ENCODE measurements at places on chromosomes 5 and 9.

DNA sequence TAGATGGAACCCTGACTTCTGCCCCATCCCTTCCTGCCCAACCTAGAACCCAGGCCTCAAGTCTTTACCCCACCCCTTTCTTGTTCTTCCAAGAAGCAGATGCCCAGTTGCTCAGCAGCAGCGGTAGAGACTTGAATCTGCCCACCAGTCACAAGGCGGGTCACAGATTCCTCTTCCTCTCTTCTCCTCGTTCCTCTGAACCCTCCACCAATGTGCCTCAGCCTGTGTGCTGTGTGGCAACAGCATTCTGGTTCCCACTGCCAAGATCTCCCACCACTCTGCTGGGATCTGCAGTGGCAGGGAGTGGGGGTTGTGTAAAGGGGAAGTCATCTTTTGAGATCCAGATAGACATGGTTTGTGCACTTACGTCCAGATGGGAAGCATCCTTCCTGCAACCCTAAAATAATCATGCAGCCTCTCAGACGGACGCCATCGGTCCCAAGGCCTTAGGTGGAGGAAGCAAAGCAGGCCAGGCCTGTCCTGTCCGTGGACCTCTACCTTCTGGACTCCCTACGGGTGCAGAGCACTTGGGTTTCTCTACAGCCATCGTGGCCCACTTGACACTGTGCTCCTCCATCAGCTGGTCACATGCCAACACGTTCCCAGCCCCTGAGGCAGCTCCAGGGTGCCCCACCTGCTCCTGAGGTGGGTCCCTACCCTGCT, 7.7 kb upstream of the RPL26L1 start:
- no peak for DNase-seq

DNA sequence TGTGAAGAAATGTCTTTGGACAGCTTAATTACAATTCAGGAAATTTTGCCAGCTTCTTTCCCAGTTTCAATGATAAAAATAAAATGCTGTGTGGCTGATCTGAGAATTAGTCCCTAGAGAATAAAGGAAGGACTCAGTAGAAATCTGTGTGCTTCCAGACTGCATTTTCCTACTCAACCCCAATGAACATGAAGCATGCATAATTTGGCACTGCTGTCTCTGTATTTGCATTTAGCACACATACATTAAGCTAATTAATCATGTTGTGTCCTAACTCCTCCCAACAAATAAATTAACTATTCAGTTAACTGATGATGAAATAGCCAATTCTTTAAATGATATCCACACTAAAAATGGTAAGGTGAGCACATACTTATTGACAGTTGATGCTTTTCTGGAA, 380.0 kb upstream of the RORB start:
- no peak for DNase-seq

- no peak for DNase-seq
Observed at GRCh38 chr5:69230181-69230580, 4.5 kb upstream of the CDK7 start.

DNA sequence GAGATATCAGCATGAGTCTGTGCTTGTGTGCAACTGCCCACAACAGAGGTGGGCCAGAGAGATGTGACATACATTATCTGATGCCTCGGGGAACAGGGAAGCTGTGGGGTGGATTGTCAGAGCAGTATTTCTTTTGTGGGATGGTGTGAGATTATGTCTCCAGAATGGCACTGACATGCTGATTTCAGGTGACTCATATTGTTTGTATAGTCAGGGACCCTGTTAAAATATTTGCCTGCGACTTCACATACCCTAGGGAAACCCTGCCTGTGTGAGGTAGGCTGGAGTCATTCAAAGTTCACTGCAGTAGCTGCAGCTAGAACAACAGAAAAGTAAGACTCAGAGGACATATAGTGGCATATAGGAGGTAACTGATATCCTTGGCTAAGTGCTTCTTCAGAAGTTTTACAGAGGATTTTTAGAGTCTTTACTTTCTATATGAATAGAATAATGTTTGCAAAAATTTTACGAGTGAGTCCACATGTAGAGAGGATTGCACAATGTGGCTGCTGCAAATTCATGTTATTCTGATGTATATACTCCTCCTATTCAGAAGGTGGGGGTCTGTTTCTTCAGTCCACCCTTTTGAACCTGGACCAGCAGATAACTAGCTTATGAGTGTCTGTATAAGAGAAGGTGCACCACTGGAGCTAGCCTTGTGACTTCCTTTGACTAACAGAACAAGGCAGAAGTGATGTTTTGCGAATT, 89.3 kb downstream of the MACIR start:
- DNase-seq, result no peak

DNA sequence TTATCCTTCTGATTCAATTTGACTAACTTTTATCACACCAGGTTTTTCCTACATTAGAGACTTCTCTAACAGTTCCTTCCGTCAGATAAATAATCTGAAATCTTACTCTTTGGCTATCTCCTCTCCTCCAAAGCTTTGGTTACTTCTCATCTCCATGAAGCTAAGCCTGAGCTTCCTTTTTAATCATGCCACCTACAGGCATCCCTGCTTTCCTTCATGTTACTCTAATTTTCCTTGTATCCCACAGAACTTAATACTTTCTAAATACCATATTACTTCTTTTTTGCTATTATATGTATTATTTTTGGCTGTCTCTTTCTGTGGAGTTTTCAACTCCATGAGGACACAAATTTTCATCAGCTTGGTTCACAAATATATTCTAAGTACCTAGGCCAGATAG, 49.7 kb downstream of the C9 start:
- no peak for DNase-seq

DNA sequence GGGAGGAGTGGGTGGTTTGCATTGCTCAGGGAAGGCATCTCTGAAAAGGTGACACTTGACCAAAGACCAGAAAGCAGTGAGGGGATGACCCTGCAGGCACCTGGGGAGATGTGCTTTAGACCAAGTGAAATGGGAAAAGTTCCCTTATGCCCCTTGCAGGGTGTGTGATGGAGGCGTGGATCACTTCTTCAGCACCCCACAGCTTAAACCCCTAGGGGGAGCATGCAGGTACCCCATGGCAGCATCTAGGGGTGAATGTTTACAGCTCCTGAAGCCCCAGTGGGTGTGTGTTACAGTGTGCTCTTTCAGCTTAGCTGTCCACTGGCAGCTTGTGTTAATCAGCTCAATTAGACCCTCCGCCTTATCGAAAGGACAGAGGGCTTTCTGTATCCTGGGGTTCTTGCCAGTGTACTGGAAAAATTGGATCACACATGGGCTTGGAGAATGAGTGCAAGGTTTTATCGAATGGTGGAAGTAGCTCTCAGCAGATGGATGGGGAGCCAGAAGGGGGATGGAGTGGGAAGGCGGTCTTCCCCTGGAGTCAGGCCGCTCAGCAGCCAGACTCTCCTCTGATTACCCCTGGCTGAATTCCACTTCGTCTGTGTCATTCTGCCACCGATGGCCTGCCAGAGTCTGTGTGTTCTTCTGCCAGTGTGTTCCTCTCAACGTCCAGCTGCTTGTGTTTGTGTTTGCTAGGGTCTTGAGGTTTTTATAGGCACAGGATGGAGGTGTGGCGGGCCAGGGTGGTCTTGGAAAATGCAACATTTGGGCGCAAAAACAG, 6.3 kb downstream of the BHMT2 start:
- DNase-seq, result no peak

DNA sequence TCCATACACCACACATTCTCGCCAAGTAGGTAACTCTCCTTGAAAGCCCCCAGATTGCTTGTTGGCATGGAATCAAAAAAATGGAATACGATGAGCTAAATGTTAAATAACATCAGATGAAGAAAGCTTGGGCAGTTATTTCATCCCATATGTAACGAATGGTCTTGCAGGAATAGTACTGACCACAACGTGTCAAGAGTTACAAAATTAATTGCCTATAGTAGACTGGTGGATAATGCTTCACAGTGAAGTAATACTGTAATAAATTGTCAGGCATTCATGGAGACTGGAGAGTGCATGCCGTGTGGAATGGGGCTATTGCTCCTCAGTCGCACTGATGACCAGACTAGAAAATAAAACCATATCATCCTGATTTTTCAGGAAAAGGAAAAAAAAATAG, 1628.7 kb downstream of the MAT2B start:
- no peak for DNase-seq

GRCh38 chr9:2525147-2525546, 96.4 kb upstream of the VLDLR start:
- DNase-seq, result no peak

DNA sequence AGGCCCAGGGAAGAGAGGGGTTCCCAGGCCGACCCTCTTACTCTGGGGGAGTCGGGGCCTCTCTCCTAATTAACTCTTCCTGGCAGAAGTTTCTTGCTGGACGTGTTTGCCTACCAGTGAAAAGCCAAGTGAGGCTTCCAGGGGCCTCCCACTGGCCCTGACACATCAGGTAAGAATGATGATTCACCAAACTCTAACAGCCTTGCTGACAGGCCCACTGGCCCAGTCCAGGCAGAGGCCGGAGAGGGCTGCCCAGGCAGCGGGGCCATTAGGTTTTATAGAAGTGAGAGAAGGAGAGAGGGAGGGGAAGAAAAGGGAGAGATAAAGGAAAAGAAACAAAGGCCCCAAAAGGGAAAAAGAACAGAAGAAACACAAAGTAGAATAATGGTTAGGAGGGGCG, 50.8 kb upstream of the FOXE1 start:
- DNase-seq, result no peak

GRCh38 chr5:8949908-8950307, 596.0 kb downstream of the SEMA5A start:
- no peak for DNase-seq

- no peak for DNase-seq
Observed at GRCh38 chr5:124887223-124887622, 140.8 kb upstream of the ZNF608 start.

DNA sequence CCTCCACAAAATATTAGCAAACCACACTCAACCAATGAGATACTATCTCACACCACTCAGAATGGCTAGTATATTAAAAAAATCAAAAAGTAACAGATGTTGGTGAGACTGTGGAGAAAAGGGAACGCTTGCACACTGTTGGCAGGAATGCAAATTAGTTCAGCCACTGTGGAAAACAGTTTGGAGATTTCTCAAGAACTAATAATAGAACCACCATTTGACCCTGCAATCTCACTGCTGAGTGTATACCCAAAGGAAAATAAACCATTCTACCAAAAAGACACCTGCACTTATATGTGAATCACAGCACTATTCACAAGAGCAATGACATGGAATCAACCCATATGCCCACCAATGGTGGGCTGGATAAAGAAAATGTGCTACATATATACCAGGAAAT, 393.5 kb downstream of the PDE4D start:
- DNase-seq, result no peak

GRCh38 chr9:133477992-133478850, 678 bp downstream of the SLC2A6 start:
- DNase-seq, result peak; percentile 24

Data from myocyte (in vitro differentiated cells).